Activated CD4-positive, alpha-beta T cell treated with anti-CD3 and anti-CD28 coated beads, Interleukin-2, Interleukin-6, amounts not matched to agents 100 ng/mL and 50 ng/mL, durations not matched to agents 16 hours and 8 hours (primary cell): ENCODE measurements at places on chromosomes 12 and 14.

DNA sequence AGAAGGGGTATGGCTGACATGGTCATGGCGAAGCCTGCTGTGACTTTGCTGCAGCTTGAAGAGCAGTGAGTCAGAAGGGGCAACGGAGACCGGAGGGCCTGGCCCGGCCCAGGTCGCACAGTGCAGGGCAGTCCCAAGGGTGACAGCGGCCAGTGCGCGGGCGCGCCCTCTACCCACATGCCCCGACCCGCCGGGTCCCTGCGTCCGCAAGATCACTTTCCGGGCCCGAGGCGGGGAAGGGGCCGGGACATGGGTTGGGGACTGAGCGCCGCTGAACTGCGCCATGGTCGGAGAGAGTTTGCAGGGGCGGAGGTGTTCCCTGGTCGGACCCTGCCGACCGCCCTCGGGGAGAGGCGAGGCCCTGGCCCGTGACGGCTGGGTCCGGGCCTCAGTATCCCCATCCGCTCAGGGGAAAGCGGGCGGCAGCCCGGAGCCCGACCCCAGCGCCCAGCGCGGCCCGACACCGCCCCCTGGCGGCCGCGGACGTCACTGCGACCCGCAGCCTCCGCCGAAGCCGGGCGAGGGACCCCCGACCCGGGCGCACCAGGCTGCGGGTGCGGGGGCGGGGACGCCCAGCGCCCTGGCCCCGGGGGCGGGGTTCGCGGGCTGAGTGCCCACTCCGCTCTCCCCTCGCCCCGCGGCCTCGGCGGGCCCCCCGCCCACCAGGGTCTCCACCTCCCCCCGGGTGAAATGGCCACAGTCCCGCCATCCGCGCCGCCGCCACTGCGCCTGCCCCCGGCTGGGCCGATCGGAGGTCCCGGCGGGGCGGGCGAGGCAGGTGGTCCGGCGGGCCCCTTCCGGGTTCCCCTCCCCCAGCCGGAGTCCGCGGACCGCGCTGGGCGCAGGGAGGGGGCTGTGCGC lies 7.2 kb upstream of the ANKRD9 start:
- DNase-seq: peak; percentile 70

DNA sequence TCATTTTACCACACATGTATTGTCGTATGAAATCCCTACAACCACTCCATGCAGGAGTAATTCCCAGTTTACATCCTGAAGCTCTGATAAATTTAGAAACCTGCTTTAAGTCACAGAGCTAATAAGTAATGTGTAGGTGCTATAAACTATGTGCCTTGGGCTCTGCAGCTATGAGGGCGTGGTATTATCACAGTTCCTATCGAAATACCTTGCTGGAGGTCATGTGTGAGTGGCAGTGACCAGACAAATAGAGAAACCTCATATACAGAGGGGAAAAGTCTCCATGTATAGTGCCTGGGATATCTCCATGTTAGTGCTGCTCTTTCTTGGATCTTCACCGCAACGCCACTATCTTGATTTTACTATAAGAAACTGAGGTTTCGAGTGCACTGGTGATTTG lies 883 bp upstream of the TBC1D15 start:
- DNase-seq: no peak

DNA sequence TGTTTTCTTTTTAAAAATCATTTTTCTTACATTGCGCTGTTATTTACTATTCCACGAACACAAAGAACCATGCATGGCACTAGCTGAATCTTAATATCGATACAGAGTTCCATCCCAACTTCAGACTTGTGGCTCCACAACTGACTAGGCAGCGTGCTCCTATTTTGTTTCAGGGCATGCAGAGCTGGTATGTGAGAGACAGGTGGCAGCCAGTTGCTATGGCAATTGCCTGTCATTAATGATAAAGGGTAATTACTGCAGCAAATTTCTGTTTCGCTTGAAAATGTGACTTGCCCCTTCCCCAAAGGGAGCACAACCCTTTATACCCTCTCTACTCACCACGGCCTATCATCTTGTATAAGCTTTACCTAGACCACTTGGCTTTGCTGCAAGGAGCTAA lies 113.1 kb upstream of the G2E3 start:
- DNase-seq: no peak

GRCh38 chr14:94486883-94487282 lies 10.9 kb upstream of the SERPINA9 start:
- no peak for DNase-seq

DNA sequence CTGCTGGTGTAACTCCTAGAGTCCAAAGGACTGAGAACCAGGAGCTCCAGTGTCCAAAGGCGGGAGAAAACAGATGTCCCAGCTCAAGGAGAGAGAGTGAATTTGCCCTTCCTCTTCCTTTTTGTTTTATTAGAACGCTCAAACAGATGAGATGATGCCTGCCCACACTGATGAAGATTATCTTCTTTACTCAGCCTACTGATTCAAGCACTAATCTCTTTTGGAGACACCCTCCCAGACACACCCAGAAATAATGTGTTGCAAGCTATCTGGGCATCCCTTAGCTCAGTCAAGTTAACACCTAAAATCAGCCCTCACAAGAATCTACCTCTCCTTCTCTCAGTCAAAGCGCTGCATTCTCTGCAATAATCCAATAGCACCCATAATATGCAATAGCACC lies 78.2 kb upstream of the BCL2L14 start:
- DNase-seq: no peak

DNA sequence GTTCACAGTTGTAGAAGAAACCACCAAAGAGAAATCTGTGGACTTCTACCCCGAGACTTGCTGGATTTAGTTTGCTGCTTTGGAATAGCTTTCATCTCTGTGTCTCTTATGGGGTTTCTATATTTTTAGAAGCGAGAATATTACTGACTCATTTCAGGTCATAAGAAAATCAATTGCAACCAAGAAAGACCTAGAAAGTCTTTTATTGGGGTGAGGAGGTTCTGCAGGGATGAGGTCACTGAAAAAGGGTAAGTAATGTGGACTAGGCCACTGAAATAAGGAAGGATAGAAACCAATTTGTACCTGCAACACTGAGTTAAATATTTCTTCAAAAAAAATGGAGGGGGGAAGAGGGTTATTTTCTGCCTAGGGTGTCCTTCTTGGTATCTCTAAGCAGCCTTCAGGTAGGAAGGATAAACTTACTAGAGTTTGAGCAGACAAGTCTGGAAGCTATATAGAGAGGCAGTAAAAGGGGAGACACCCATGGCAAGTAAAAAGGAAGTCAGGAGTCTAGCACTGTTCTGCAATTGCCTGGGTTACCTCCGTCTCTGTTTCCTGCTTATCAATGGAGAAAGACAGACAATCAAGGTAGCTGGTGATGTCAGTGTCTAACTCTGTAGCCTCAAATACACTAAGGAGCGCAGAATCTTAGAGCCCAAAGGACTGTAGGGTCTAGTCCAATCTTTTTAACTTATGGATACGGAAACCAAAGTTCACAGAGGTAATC lies 19.6 kb upstream of the KERA start:
- DNase-seq: no peak

DNA sequence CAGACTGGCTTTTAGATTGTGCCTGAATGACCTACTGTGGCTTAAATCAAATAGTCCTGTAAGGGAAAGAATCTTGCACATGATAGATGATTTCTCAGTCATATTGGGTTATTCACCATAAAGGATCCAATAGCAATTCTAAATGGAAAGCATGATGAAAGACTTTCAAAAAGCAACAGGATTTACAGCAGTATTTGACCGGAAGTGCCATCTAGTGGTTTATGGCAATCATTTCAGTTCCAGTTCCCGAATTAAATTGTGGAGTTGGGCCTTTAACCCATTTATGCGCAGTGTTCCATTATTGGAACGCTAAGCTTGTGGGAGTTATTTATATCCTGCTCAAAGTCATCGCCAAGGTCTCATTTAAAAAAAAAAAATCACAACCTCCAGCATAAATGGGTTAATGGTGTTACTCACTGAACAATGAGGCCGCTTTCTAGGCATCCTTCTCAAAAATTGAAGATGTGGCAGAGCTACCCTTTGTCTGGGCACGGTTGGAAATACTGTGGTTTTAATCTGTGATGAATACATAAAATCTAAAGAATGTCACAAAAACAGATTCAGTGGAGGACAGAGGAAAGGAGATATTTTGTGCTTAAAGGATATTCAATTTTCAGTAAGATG lies 60.8 kb upstream of the REP15 start:
- DNase-seq: peak; percentile 42
